ENCODE measurements at places on chromosomes 4 and X.

GRCh38 chr4:39714166-39714565, 16.2 kb downstream of the UBE2K start:
- DNase-seq = no peak

- no peak for DNase-seq
Measured at GRCh38 chrX:96843566-96843965, 40.1 kb upstream of the RPA4 start.

DNA sequence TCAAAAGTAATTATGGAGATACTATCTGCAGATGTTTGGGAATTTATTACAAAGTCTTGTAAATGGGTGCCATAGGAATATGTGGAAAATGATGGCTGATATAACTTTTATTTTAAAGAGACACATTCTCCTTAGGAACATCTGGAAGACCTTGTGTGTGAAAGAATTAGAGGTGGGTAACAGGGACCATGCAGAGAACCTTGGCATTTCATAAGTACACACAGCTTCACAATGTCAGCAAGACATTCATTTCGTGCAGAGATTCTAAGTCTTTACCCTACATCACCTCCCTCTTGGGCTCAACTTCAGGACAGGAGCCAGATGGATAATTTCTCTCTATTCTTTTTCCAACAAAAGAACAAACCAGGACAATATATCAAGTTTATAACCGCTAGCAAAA, 458.1 kb upstream of the INTU start:
- no peak for DNase-seq

GRCh38 chrX:19193565-19193964, 71.3 kb upstream of the ADGRG2 start:
- DNase-seq = no peak

- DNase-seq = no peak
Measured at GRCh38 chrX:30597216-30598012, 19.8 kb upstream of the TASL start.

GRCh38 chrX:81336455-81337152, 134.7 kb downstream of the SH3BGRL start:
- DNase-seq = no peak

DNA sequence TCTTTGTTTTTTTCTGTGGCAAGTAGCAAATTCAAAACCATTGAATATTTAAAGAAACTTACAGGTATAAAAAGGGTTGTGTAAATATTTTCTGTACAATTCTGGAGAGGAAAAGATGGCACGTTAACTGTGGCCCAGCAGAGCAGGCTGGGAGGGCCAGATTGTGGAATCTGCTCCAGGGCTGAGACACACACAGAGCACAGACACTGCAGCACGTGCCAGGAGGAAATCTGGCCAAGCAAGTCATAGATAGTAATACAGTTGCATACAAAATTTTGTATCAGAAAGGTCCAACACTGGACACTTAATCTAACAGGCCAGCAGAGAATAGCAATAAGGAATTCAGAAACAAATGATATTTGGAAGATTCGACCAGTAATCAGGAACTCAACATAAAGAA, 763.7 kb downstream of the PDHA2 start:
- no peak for DNase-seq

- DNase-seq = no peak
Measured at GRCh38 chr4:169773889-169774288, 16.1 kb upstream of the HPF1 start.

GRCh38 chrX:38561126-38561868, at the start of gene TSPAN7:
Gene TSPAN7 (plus strand): TSS chrX:38561542. CDS start chrX:38561547, 5 bp downstream.
- peak; percentile 76 for DNase-seq

DNA sequence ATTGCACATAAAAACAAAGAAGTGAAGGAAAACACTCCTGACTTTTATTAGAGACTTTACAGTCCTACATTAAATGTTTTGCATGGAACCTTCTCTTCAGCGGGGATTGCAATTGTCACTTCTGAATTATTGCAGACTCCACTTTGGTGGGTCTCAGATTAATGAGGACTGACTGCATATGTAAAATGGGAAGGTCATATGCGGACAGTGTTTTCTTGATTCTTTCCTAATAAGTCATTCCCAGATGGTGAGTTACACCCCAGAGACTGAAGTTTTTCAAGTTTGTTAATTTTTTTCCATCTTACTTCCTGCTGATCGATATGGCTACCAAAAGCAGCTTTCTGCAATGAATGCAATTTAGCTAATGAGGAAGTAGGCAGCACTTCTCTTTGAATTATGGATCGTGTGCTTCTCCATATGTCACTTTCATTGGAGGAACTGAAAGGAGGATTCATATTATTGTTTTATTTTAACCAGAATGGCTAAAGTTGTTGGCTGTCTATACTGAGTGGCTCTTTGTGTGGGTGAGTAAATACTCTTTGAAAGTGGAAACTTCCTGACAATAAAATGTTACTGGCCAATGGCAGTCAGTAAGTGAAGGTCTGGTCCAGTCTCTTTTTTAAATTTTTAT, 119.3 kb upstream of the CLNK start:
- DNase-seq = no peak
